Stimulated activated CD4-positive, alpha-beta T cell treated with anti-CD3 and anti-CD28 coated beads, Interleukin-2, amount 100 ng/mL, for 24 hours (primary cell): ENCODE measurements at places on chromosomes 2 and 18.

DNA sequence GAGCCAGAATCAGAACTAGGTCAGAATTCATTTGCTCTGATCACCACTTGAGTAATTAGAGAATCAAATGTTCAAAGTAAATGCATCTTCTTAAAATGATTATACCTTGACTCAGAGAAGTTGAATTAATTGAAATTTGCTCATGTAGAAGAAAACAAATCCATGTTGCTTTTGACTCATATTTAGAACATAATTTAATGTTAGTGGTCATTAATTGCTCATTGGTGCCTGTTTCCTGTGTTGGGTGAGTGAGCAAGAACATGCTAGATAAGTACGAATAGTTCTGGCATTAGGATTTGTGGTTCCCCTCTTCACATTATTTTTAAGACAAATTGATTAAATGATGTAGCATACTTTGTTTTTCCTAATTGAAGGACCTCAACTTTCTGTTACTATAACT is 19.0 kb downstream of the ACVR2A start:
- no peak for DNase-seq

DNA sequence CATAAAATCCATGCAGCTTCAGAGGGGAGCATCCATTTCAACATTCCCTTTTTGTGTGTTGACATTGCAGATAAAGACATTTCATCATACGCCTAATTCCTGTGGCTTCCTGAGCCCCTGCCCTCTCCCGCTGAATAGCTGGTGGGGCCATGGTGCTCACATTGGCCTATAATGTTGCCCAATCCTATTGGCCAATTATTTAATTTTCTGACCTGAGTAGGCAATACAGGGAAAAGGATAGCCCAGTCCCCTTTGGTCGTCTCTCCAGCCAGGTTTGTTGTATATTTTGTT is 163.8 kb upstream of the MYCN start:
- no peak for DNase-seq

GRCh38 chr2:10619643-10620042 is 70.1 kb downstream of the NOL10 start:
- DNase-seq, result no peak

GRCh38 chr2:105789745-105790460 is 45.2 kb downstream of the NCK2 start:
- peak; percentile 60 for DNase-seq

DNA sequence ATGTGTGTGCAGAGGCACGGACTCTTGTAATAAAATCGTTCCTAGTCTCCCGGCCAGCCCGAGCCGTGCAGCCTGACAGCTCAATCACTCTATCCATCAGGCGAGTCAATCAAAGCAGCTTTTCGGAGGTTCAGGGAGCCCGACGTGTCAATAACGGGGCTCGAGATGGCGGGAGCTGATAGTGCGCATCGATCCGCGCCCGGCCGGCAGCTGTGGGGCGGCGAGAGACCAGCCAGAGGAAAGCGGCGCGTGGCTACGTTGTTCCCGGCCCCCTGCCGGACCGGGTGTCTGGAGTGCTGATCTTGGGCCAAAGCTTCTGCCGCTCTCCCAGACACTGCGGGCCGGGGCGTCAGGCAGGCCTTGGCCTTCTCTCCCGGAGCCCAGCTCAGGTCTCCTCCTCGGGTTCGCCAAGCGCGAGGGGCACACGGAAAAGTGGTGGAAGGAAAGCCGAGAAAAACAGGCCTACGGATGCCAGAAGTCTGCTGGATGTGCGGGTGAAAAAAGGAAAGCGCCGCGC is 2.4 kb downstream of the EN1 start:
- no peak for DNase-seq

- DNase-seq, result no peak
These were observed 629.1 kb upstream of the SLC39A10 start for GRCh38 chr2:195027947-195028346.

DNA sequence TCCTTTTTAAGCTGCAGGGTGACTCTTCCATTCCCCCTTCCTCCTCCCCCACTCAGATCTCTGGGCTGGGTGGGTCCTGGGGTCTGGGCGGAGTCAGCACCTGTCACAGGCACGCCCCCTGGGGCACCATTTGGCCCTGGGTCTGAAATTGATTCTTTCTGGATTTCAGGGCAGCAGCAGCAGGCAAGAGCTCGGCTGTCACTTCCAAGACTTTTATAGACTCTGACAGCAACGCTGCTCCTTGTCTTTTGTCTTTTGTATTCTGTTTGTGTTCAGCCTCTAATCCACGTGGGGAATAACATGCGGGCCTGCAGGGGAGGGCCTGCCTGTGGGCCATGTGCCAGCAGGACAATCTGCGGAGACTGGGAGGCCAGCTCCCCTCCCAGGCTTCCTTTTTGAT is 3.9 kb downstream of the BOD1L2 start:
- no peak for DNase-seq

- no peak for DNase-seq
These were observed 50.5 kb downstream of the SLC4A5 start for GRCh38 chr2:74292751-74293150.

DNA sequence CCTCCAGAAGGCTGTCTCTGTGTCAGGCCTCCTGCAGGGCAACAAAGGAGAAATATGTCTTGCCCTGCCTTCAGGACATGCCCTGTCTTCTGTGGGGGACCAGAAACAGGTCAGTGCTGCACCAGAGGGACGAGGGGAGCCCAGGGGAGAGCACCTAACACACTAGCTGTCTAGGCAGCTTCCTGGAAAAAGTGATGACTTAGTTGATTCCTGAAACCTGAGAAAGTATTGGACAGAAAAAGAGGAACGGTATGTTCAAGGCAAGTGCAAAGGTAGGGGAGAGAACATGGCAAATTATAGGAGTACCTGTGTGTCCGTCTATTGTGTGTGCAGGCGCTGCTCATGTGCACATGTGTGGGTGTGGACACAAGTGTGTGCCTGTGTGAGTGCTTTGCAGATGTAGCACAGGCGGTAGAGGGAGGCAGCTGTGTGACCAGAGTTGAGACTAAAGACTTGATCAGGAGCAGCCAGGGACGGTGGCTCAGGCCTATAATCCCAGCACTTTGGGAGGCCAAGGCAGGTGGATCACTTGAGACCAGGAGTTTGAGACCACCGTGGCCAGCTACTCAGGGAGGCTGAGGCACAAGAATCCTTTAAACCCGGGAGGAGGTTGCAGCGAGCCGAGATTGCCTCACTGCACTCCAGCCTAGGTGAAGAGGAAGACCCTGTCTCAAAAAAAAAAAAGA is 119.5 kb downstream of the GYPC start:
- DNase-seq, result no peak

DNA sequence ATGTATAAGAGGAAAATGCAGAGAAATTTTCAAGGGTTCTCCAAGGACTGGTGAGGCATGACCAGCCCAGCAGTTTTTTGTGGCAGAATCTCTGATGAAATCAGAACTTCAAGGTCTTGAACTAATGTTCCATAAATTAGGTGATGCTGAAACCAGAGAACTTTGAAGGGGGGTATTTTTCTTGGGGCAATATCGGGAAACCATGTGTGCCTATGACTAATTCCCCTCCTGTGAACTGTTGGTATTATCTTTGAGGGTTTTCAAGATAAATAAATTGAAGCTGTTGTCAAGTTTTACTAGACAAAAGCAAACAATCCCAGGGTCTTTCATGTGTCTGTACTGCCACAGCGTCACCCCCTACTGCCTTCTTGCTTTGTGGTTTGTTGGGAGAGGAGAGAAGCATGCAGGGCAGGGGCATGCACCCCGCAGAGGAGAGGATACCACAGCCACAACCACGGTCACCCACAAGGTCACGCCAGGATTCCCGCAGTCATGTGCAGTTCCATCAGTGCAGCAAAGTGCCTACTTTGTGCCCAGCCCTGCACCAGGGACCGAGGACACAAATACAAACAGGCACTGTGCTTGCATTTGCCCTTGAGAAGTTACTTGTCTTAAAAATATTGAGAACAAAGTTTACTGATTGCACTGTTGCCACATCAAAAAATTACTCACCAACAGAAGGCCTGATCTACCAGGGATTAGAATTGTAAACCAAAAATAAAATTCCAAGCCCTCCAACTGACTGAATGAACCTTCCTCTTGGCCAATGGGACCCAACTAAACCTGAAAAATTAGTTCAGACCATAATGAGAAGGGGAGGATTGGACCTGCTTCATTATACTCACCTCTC is 413.3 kb upstream of the TRIB2 start:
- DNase-seq, result peak; percentile 15

- no peak for DNase-seq
These were observed 140.4 kb downstream of the CDH2 start for GRCh38 chr18:28036488-28036887.

- no peak for DNase-seq
These were observed 6.3 kb upstream of the COLEC12 start for GRCh38 chr18:506801-507200.
